ENCODE measurements at places on chromosomes 6 and 20.

- no peak for DNase-seq
Observed at GRCh38 chr20:48165401-48165685, 380.1 kb upstream of the SULF2 start.

- DNase-seq, result no peak
Observed at GRCh38 chr20:38135271-38135650, 29.8 kb downstream of the TGM2 start.

GRCh38 chr6:160036790-160037206, 67.9 kb downstream of the IGF2R start:
- DNase-seq, result no peak

GRCh38 chr6:24980507-24981385, 45.0 kb upstream of the RIPOR2 start:
- DNase-seq, result no peak

GRCh38 chr6:93972791-93973190, 553.4 kb upstream of the EPHA7 start:
- no peak for DNase-seq

DNA sequence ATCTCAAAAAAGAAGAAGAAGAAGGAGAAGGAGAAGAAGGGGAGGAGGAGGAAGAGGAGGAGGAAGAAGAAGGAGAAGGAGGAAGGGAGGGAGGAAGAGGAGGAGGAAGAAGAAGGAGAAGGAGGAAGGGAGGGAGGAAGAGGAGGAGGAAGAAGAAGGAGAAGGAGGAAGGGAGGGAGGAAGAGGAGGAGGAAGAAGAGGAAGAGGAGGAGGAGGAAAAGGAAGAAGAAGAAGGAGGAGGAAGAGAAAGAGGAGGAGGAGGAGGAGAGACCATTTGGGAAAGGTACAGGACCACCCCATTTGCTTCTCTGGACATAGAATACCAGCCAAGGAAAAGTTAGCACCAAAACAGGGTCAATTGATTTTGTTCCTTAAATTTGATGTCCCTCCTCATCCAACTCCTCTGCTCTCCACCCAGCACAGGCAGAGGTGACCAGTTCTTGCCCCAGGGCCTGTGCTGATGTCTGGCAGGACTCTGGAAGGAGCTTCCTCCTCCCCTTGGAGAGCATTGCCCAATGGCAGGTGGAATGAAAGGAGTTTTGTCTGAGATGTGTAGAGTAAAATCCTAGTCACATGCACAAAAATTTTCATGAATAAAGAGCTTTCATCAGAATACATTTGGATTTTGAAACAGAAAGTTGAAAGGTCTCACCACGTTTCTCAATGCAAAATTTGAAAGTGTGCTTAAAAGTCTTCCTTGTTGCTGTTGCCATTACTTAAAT, 182.9 kb downstream of the LY86 start:
- DNase-seq, result no peak

GRCh38 chr6:37137201-37138090, 32.5 kb upstream of the PIM1 start:
- no peak for DNase-seq

- no peak for DNase-seq
Observed at GRCh38 chr6:159279790-159280277, 110.6 kb downstream of the FNDC1 start.

DNA sequence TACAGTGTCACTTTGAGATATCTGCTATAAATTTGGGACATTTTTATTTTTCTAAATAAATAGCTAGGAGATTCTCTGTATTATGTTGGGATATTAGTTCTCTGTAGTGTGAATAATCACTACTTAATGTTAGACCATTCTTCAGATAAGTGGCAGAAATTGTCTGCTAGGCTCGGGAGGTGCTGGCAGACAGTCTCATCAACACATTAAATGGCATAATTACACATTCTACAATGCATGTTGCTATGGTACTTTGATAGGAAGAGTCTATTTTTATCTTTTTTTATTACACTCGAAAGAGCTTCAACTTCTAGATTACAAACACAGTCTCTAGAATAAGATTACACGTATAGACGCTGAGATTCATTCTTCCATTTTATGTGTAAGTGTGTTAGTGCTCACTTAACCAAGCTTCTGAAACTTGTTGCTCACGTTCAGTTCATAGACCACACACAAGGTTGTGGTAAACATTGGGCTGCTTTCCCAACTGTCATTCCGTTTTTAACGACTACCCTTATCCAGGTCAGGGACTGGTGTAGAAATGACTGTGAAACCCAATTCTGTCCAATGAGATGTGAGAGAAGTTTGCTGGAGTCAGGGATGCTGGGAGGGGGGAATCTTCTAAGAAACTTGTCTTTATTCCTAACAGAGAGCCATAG, 78.6 kb downstream of the TPBG start:
- no peak for DNase-seq

GRCh38 chr20:41006936-41007474, 21.6 kb upstream of the TOP1 start:
- DNase-seq, result no peak

DNA sequence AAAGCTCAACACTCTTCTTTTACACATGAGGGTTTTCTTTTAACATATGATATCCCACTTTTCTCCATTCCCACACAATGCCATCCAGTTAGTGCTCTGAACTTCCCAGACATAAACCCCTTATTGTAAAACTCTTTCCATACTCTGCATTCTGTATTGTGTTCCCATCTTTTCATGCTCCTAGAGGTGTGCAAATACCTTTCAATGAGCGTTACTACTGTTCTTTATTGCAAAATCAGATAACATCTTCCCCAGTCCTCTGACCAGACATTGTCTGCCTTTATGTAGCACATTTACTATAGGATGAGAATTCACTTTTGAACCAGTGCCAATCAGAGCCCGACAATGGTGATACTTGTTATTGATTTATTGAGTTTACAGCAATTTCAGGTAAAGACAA, 296.2 kb downstream of the GRIK2 start:
- DNase-seq, result no peak

DNA sequence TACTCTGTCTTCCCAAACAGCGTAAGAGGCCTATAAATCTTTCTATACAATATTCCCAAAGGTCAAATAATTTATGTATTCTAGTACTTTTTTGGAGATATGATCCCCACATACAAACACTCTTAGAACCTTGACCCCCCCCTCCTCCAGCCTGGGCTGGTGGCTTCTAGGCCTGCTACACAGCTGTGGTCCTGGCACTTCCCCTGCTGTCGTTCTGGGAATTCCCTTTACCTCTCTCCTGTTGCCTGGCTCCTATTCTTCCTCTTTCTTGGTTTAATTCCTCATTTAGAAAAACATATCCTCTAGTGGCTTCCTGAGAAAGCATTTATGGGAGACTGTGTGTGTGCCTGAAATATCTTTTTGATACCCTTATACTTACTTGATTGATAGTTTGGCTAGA, 4.1 kb upstream of the TXLNB start:
- DNase-seq, result no peak

DNA sequence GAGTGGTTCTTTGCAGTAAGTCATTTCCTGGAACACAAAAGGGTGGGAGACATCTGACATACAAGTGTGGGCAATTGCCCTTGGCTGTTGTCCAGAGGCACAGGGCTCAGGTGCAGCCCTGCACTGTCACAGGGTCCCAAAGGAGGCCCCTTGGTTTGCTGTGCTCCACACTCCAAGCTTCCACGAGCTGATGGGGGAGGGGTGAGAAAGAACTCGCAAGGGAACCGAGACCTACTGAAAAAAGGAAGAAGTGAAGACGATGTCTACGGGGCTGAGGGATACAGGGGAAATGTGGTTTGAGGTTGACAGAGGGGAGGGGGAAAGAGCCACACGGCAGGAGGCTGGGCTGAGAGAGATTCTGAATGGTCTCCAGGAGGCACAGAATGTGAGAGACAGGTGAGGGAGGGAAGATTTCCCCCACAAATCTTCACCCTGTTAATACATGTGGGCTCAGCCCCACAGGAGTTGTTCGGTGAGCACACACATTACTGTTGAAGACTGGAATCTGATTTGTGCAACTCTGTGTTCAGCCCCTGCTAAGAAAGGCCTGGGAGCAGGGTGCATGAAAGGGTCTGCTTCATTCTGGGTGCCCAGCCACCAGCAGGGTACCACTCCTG, 123.4 kb downstream of the LY86 start:
- no peak for DNase-seq

- DNase-seq, result no peak
Observed at GRCh38 chr6:24658573-24659560, 7.8 kb downstream of the TDP2 start.

GRCh38 chr6:706819-707381, 14.0 kb upstream of the EXOC2 start:
- DNase-seq, result no peak

GRCh38 chr6:21873562-21873961, 280.0 kb downstream of the SOX4 start:
- DNase-seq, result no peak

GRCh38 chr20:61299618-61300017, 47.6 kb downstream of the CDH4 start:
- no peak for DNase-seq

GRCh38 chr6:12866422-12867029, 150.0 kb downstream of the PHACTR1 start:
- no peak for DNase-seq

DNA sequence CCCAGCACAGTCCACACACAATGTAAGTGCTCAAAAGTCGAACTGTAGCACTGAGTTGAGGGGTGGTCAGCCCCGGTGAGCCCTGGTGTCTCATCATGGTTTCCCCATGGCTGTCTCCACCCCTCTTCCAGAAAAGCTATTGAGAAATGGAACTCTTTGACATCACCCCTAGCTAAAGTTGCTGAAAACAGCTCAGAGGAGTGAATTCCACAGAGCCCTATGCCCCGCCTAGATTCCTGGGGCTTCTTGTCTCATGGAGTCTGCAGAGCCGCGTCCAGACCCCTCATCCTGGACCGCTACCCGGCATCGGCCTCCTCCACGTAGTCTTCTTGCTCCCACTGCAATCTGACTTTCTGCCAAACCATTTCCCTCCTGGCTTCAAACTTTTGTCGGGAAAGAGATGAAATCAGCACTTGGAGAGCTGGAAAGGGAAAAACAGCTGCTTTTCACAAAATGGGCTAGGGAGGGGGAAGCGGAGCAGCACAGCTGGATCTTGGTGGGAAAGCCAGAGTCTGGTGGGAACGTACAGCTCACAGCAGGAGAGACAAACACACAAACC, 132.2 kb downstream of the SNX5 start:
- DNase-seq, result no peak

DNA sequence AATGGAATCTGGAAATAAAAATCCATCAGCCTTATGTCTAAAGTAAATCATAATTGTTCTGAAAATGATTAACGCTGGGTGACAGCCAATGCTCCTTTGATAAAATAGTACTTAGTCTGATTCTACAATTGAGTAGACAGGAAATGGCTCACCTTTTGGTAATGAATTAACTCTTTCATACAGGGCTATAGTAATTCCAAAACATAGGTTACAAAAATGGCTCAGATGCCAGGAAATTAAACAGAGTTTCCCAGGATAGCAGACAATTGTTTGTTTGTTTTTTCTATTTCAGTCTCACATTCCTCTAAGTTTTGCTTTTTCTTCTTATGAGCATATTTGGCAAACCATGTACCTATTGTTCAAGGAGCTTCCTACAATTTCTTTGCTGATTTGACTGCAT, 257.2 kb upstream of the EPHA7 start:
- no peak for DNase-seq

DNA sequence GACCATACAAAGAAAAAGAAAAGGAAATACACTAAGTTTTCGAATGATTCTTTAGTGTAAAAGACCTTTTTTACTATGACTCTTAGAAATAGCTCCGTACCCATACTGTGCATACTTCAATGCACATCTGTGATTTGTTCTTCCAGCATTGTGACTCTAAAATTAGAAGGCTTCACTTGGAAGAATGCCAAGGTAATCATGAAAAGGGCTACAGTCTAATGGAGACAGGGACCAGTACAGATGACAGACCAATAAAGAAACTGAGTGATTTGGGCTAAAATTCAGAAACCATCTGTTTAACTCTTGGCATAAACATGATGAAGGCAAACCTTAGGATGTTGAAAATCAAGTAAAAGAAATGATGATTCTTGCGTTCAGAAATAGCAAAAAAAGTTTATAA, 46.3 kb downstream of the CYP39A1 start:
- no peak for DNase-seq

- DNase-seq, result no peak
Observed at GRCh38 chr20:4573564-4574355, 147.9 kb upstream of the PRND start.

- DNase-seq, result no peak
Observed at GRCh38 chr20:44586289-44586911, 4.0 kb downstream of the PKIG start.

DNA sequence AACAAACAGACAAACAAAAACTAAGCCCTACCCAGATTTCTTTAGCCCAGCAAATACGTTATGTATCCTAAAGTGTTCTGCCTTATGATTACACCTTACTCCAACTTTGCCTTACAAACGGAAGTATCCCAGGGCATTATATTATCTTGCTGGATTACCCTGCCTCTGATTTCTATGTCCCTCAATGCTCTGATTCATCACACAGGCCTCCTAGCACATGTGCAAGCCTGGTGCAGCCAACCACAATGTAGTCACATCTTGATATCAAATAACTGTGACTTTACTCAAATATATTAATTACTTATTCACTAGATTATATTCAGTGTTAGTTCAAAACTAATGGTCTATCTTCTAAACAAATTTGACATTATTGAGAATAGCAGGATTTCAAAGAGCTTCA, 598.6 kb downstream of the TBC1D32 start:
- DNase-seq, result no peak

DNA sequence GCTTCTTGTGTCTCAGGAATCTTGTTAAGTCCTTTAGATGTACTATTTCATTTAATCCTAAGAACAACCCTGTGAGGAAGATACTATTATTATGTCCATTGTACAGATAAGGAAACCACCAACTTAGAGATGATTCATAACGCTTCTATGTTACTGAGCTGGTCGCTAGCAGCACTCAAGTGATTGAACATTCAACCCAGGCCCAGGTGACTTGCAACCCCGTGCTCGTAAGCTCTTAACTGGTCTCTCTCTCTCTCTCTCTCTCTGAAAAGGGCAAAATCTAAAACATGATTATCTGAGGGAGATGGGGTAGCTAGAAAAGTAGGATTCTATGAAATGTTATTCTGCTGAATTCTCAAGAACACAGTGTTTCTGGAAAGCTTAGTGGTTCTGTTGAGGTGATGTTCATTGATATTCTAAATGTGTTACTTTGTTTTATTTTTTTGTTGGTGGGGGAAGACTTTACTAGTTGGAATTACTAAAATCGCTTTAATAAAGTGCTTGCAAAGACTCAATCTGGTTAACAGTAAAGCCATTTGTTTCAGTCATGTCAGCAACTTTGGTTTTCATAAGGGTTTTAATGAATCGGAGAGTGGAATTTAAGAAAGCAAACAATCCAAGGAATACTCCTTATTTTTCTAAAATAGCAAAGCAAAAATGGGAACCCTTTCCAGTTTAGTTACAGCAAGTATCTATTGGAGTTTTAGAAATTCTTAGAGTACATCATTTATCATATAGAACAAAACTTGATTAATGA, 265.0 kb upstream of the TAB2 start:
- DNase-seq, result no peak

DNA sequence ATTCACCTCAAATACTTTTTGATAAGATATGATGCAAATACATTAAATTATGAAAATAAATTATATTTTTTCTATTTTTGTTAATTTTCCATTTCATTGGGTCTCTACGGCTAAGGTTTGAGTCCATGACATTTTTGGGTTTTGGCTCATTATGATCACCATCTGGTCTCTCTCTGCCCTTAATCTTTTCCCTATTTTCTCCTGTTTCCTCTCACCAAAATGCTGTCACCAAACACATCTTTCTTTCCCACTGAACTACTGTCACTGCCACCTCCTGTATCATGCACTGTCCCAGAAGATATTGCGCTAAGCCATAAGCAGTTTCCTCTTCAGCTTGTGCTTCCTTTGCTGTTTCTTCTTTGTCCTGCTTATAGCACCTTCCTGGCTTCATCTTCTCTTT, 42.0 kb upstream of the OGFRL1 start:
- DNase-seq, result no peak

- DNase-seq, result no peak
Observed at GRCh38 chr20:34622821-34623451, 54.0 kb downstream of the PIGU start.

All from stimulated activated CD8-positive, alpha-beta memory T cell treated with anti-CD3 and anti-CD28 coated beads, Interleukin-7, amount 100 ng/mL, for 24 hours (primary cell).